ENCODE measurements at places on chromosomes 5 and 9.

DNA sequence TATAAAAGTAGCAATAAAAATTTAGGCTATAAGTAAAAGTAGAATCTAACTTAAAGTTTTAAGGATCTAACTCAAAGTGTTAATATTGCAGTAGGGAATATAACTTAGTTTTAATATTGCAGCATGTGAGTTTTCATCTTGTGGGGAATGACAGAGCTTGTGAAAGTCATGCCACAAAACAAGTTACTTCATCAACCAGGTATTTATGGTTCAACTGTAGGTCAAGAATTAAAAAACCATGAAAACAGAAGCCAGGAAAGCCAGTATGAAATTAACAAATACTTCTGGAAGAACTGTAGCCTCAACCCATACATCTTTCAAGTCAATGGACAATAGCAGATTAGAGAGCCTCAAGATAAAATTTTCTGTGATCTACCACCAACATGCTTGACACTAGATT, 19.0 kb downstream of the HMGCS1 start:
- no peak for DNase-seq

- no peak for DNase-seq
Measured at GRCh38 chr5:52673495-52673894, 114.2 kb upstream of the ITGA1 start.

DNA sequence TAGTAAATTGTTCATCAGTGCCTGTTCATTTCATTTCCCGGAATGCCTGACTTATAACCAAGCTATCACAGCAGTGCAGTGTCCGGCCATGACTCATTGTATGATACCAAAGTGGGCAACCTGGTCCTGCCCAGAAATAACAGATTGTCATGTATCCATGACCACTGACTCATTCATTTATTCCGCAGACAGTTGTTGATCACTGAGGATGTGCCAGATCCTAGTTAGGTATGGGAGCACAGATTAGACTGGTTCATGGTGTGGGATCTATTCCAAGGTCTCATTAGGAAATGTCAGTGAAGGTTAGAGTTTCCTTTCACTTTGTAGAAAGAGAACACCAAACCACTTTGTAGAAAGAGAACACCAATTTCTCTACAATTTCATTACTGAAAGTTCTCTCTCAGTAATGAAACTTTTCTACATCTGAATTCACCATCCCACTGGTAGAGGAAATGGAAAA, 8.7 kb downstream of the NREP start:
- DNase-seq = no peak

DNA sequence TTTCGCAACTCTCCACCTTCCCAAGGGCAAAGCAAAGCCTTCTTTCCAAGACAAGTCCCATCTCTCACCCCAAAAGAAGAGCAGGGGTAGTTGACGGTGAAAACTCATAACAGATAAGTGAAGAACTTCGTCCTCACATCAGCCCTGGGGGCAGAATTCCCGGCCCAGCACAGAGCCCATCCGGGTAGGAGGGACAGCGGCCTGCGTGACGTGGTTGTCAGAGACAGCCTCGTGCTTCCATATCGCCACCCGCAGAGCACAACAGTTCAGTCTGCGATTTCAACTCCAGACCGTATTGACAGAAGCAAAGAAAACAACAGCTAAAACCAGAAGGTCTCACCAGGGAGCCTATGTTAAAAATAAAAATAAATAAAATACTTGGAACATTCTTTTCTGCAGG, 273.2 kb downstream of the SYK start:
- DNase-seq = no peak

DNA sequence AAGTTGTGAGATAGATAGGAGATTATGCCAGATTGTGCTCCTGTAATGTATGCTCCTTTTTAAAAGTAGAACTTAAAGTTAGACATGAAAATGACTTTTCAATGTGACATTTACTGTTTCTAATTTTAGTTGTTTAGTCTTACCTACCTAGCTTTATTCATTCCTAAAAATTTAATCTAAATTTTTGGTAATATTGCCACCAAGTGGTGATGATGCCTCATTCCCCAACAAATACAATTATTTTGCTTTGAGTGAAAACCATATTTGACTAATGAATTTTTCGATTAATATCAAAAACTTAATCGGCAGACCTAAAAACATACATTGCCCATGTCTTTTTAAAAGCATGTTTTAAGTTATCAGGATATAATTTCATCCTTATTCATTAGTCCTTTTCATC, 25.6 kb downstream of the PPWD1 start:
- DNase-seq = no peak

- DNase-seq = no peak
Measured at GRCh38 chr5:143916451-143916850, 104.5 kb downstream of the HMHB1 start.

GRCh38 chr9:92612292-92612691, 57.6 kb downstream of the IPPK start:
- no peak for DNase-seq

GRCh38 chr9:16357828-16358227, 512.6 kb downstream of the BNC2 start:
- no peak for DNase-seq

- no peak for DNase-seq
Measured at GRCh38 chr5:8585230-8586018, 716.5 kb downstream of the MTRR start.

DNA sequence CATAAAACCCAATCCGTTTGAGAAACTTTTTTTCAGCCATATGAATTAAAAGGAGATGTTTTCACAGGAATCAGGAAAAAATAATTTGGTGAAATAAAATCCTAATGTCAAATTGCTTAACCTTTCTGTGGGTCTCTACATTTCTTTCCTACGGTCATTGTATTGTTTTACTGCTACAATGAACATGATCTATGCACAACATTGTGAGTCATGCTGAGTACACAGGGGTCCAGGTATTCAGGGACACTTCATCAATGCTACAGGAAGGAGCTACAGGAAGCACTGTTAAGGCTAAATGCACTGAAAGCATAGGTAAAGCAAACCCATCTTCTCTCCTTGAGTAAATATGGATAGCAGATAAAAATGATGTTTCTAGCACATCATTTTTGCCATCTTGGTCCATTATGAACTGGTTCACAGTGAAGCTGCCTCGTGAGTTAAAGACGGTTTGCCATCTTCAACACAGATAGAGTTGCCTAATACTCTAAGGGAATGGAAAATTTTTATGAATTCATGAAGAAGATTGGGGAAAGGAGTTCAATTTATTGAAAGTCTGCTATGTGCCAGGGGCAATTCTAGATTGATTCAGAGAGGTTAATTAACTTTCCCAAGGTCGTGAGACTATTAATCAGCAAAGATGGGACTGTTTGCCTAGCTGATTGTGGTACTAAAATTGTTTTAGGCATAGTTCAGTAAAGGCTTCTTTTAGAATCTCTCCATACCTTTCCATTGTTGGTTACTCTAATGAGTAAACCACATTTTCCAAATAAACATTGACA, 85.5 kb downstream of the DIRAS2 start:
- no peak for DNase-seq

DNA sequence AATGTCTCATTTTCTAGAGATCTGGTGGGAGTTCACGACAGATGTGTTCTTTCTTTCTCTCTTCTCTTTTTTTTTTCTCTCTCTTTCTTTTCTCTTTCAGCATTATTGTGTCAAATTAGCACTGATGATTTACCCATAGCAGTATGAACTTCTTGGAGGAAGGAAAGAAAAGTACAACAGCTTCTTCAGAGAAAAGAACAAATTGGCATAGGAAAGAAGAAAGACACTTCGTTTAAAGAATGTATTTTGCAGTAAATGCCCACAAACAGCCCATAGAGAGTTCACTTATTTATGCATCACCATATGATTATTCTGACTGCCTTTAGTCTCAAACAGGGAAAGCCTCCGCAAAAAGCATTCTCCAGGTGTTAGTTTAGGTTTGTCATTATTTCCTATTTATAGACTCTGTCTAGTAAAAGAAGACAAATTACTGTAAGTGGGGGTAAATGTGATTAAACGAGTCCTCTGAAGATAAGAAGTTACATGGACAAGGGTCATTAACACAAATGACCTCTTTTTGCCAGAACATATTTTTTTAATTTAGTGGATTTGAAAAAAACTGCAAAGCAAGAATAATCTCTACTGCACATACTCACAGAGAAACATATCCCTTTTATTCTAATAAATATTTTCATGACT, 68.0 kb downstream of the POU5F2 start:
- DNase-seq = no peak

Data from inflammatory macrophage (primary cell).